ENCODE measurements at places on chromosomes 13 and 19.

DNA sequence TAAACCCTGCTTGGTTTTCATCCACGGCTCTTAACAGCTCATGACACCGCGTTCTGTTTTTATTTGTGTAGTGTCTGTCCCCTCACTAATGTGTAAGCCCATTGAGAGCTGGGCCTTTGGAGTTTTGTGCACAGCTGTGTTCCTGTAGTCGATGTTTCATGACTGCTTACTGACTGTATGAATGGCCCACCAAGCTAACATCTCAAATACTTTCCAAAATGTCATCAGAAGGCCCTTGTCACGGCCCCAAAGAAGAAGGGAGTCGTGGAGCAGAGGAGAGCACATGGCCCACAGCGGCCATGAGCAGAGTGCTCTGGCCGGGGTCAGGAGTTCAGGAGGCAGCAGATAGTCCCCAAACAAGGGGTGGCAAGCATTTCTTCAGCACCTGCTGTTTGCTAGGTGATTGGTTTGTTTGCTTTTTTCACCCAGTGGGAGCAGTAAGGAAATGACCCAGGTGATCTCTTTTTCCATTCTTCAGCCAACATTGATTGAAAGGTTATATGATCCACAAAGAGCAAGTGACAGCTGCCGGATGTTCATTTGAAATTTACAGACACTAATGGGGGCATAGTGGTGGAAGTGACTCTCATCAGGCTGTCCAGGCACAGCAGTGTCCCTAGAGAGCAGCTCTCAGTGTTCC is 315.2 kb downstream of the ATP8A2 start:
- DNase-seq = no peak

- DNase-seq = no peak
Measured at GRCh38 chr19:29590278-29590677, 15.8 kb upstream of the POP4 start.

GRCh38 chr13:98476538-98476966 is 100.4 kb downstream of the STK24 start:
- DNase-seq = peak; percentile 87

DNA sequence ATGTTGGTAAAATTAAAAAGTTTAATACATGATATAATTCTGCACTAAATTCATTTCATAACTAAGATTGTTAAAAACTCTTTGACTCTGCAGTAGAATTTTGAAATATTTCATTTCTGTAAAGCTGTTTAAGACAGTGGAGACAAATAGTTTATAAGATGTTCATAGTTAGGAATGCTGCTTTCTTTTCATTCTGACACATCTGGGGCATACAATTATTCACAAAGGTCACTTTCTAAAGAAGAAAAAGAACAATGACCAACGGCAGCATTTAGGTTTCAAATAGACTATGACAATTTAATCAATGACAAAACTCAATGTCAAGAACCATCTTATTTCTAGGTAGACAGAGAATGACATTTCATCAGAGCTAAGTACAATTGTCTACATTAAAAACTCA is 1422.1 kb downstream of the PCDH9 start:
- no peak for DNase-seq

GRCh38 chr13:60627071-60627686 is 230.2 kb downstream of the TDRD3 start:
- no peak for DNase-seq

DNA sequence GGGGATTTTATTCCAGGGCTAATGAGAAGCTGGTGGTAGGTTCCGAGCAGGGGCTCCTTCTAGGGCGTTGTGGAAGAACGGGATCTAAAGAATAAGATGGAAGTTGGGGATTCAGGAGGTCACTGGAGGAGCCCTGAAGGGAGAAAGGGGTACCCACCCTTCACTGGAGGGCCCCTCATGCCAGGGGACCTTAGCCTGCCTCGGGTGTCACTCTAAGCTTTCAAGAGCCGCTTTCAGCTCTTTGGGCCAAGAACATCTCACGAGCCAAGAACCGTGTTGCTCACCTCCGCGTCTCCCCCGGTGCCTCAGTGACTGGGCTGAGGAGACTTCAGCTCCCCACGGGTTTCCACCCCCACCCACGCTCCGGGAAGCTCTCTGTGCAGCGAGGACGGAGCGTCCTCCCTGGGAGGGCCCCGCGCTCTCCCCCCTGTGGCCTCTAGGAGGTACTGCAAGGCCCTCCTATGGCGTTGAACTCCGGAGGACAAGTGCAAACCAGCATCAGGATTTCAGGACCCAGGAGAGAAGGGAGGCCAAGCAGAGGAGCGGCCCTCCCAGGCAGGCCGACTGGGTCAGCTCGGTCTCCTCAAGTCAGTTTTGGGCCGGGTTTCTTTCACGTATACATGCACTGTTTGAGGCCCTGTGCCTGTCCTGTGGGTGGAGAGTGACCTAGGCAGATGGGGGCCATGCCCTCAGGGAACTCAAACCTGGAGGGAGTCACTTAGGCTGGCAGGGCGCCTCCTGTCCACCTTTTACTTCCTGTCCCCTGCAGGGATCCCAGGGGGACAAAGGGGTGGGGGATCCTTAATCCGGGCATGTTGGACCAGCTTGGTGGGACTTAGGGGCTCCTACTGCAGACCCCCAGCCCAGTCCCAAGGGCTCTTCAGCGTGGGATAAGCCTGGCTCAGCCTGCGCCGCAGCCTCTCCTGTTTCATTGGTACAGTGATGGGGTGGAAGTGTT is 5.1 kb upstream of the KRTDAP start:
- DNase-seq = peak; percentile 55

GRCh38 chr19:14494411-14494810 is 1.5 kb downstream of the GIPC1 start:
- DNase-seq = no peak

GRCh38 chr13:44040070-44040817 is 160.5 kb downstream of the LACC1 start:
- DNase-seq = no peak

DNA sequence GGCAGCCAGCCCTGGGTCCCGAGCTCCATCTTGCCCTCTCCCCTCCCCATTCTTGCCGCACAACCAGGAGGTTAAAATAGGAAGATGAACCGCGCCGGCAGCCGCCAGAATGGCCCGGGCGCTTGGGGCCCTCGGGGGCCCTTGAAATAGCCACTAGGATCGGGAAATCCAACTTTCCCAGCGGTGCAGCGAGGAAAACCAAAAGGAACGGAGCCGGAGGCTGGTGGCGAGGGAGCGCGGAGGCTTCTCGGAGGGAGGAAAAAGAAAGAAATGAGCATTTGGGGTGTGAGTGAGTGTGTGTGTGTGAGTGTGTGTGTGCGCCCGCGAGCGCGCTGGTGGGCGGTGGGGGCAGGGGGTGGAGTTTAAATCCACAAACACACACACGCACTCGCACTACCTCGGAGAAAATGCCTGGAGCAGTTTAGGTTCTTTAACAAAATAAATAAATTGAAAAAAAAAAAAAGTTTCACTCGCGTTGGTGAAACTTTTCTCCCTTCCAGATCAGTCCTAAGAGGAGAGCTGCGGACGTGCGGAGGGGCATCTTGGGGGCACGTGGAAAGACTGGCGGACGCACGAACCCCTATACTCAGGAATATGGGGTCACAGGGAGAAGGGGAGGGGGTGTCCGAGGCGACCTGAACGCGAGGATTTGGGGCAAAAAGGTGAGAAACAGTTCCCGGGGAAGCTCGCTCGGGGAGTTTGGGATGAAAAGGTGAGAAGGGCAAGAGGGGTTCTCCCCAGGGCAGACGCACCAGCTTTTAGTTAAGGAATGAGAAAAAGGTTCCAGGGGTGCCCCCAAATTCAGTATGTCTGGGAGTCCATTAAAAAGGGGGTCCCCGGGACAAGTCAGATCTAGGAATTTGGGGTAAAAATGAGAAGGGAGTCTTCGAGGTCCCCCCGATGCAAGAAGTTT is 1.3 kb downstream of the RFX2 start:
- peak; percentile 54 for DNase-seq

GRCh38 chr19:47623151-47623920 is 14.4 kb downstream of the BICRA start:
- DNase-seq = no peak

- DNase-seq = no peak
Measured at GRCh38 chr19:4042731-4043082, 24.0 kb downstream of the ZBTB7A start.

GRCh38 chr13:85411591-85411990 is 387.6 kb downstream of the SLITRK6 start:
- no peak for DNase-seq

DNA sequence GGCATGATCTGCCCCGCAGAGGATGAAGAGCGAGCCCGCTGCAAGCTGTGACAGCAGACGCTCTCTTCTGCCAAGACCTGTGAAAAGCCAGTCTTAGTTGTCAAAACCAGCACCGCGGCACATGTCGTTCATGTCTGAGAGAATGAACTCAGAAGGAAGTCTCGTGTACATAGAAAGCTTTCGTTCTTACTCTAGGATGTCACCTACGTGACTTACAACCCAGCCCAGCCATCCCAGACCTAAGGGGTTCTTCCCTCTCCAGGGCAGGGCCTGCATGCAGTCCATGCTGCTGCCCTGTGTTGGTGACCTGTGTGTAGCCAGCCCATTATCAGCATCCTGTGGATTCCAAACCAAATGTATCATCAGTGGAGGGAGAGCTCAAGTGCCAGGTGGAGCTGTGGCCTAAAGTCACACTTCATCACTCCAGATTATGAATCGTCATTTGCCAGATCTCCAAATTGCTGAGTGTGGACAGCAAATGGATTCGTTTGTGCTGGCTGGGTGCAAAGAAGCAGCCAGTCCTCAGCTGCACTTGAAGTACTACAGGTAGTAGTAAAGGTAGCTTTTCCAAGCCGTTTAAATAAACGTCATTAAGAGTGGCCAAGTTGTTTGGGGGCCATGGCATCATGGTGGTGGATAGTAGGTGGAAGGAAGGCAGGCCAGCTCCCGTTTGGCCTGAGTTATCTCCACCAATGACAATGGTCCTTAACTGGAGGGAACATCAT is 73.9 kb upstream of the GPR183 start:
- no peak for DNase-seq
